ENCODE measurements at places on chromosomes 2 and 18. TPM values are rescaled to one million over a fixed set of nuclear protein-coding genes. Genes with fewer than 3 reads are reported as not detected.

CKAP2L gene
- total RNA-seq: not detected

DNA sequence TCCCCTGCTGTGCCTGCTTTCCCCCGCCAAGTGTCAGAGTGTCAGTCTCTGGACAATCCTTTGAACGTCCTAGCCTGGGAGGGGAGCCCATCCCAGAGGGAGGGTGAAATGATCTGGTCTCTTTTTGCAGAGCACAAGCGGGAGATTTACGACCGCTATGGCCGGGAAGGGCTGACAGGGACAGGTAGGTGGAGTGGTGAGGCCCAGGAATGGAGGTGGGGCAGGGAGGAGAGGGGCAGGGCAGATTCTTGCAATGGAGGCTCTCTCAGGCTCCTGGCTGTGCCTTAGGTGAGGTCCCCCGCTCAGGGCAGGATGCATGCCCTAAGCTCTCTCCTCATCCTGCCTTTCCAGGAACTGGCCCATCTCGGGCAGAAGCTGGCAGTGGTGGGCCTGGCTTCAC, 2.4 kb downstream of the DNAJB2 start:
- no peak for DNase-seq
- no peak overlapping the region for H3K4me3 ChIP-seq
- peak overlapping the region; percentile 99 for H3K27ac ChIP-seq

GRCh38 chr2:216339456-216340279, 32.6 kb downstream of the MARCHF4 start:
- peak overlapping the region; percentile 59 for H3K27ac ChIP-seq
- peaks cover 9% of the 10 kb centered on the region for H3K4me1 ChIP-seq
- no peak overlapping the region for H3K4me3 ChIP-seq
- no peak for DNase-seq

ALPG gene
- not detected for total RNA-seq

DNA sequence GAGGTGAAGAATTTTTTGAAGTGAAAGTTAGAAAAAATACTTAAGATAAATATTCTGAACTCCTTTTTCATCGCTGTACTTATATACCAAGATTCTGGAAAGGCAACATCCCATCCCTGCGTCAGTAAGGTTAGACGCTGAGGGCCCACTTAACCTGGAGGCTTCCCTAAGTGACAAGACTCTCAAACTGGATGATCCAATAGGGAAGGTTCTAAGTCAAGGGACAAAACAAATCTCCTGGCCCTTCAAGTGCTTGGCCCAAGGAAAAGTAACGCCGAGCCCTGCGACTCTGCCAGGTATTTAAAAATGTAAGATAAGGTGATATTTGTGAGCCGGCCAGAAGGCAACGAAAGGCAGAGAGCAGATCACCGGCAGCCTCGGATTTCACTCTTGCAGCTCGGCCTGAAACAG, 1.3 kb downstream of the STK39 start:
- peaks cover 10% of the 10 kb centered on the region for H3K4me1 ChIP-seq
- DNase-seq: no peak
- peak overlapping the region; percentile 82 for H3K27ac ChIP-seq
- no peaks in the 10 kb centered on the region for H3K27me3 ChIP-seq
- peak overlapping the region; percentile 98 for H3K4me3 ChIP-seq

UGT1A3 gene
- total RNA-seq: not detected

DNA sequence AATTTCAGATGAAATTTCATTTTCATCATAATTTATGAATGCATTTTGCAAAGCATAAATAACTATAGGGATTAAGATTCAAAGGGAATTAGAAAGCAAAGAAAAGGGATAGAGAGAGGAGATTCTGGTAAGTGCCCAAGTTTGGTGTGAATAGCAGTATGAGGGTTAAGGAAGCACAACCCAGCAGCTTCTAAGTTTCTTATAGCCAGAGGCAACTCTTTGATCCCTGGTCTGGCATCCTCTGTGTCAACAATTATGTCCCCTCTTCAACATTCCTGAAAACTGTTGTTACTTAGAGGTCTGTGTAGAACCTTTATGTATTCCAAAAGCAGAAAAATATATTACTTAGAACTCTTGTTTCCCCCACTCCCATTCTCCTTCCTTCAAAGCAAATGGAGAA, 171.6 kb upstream of the SATB2 start:
- no peak overlapping the region for H3K27ac ChIP-seq
- no peaks in the 10 kb centered on the region for H3K4me1 ChIP-seq
- H3K4me3 ChIP-seq: no peak overlapping the region

DNA sequence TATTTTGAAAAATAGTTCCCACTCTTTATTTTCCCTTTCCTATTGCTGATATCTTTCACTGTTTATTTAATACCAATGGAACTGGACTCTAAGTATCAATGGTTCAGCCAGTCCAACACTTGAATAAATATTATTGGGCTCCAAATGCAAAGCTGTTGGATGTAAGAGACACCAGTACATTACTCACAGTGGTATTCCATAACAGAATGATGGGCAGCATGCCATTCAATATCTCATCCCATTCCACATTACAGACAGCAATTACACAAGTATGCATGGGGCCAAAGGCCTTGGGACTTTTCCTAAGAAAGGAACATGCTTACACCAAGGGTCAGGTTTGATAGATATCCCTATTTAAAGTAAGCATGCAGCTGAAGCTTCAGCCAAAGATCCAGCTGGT, 231.9 kb downstream of the RND3 start:
- peaks cover 9% of the 10 kb centered on the region for H3K4me1 ChIP-seq
- no peaks in the 10 kb centered on the region for H3K36me3 ChIP-seq
- no peak overlapping the region for H3K4me3 ChIP-seq
- H3K27me3 ChIP-seq: no peaks in the 10 kb centered on the region
- no peak overlapping the region for H3K27ac ChIP-seq

SAP130 gene
- 2.8 TPM for total RNA-seq

TTC27 gene
- 118 TPM for total RNA-seq

DNA sequence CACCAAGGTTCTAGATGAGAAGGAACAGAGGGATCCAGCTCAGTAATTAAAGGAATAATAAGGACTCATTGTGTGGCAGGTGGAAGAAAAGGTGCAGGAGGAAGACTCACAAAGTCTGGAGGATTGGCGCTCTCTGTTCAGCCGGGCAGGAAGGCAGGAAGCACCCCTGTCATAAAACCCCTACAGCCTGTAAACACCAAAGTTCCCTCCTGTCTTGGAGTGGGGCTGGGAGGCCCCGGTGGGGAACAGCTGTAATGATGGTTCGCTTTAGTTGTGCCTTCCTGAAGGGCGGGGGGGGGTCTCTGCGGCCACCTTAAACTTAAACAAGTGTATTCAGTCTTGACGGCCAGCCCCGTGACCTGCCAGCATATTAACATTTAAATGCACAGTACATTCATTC, 84.3 kb downstream of the GBX2 start:
- no peaks in the 10 kb centered on the region for H3K4me1 ChIP-seq
- DNase-seq: no peak
- H3K27ac ChIP-seq: no peak overlapping the region
- no peaks in the 10 kb centered on the region for H3K36me3 ChIP-seq
- H3K27me3 ChIP-seq: no peaks in the 10 kb centered on the region

IL18R1 gene
- 1.9 TPM for total RNA-seq

TCF4 gene
- 180 TPM for total RNA-seq

NEU2 gene
- not detected for total RNA-seq

FAM110C gene
- 0.43 TPM for total RNA-seq

- H3K27me3 ChIP-seq: no peaks in the 10 kb centered on the region
- peaks cover 29% of the 10 kb centered on the region for H3K4me1 ChIP-seq
- no peak for DNase-seq
- H3K4me3 ChIP-seq: no peak overlapping the region
- H3K27ac ChIP-seq: no peak overlapping the region
Measured at GRCh38 chr2:20042531-20042930, 8.9 kb downstream of the LAPTM4A start.

ANKRD29 gene
- 118 TPM for total RNA-seq

DNA sequence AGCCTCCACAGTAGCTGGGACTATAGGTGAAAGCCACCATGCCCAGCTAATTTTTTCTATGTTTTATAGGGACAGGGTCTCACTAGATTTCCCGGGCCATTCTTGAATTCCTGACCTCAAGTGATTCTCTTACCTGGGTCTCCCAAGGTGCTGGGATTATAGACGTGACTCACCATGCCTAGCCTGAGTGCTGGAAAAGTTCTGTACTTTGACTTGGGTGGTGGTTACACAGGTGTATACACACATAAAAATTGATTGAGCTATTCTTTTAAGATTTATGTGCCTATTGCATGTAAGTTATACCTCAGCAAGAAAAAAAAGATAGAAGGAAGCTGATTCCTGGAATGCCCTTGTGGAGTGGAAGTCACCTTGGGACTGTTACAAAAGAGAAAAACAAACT, 34.8 kb upstream of the KCNF1 start:
- no peaks in the 10 kb centered on the region for H3K27me3 ChIP-seq
- H3K36me3 ChIP-seq: no peaks in the 10 kb centered on the region
- H3K27ac ChIP-seq: no peak overlapping the region
- no peak overlapping the region for H3K4me3 ChIP-seq

MEP1B gene
- not detected for total RNA-seq

DNA sequence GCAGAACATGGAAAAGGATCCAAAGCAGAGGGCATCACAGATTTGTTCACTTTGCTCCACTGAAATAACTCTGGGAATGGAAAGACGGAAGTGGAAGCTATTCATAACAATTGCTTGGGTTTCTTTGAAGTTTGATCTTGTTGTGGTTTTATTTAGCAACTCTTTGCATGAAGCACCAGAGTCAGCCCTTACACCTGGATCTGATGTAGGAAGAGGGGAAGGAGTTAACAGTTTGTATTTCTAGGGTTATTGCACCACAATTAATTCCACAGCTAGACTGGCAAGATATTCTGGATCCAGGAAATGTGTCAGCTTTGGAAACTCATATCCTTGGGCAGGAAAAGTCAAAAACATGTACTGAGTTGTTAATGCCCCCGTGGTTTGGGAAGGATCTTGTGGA, 1143.4 kb downstream of the CNTNAP5 start:
- no peak for DNase-seq
- H3K27ac ChIP-seq: no peak overlapping the region
- no peaks in the 10 kb centered on the region for H3K36me3 ChIP-seq
- H3K4me3 ChIP-seq: no peak overlapping the region

DNA sequence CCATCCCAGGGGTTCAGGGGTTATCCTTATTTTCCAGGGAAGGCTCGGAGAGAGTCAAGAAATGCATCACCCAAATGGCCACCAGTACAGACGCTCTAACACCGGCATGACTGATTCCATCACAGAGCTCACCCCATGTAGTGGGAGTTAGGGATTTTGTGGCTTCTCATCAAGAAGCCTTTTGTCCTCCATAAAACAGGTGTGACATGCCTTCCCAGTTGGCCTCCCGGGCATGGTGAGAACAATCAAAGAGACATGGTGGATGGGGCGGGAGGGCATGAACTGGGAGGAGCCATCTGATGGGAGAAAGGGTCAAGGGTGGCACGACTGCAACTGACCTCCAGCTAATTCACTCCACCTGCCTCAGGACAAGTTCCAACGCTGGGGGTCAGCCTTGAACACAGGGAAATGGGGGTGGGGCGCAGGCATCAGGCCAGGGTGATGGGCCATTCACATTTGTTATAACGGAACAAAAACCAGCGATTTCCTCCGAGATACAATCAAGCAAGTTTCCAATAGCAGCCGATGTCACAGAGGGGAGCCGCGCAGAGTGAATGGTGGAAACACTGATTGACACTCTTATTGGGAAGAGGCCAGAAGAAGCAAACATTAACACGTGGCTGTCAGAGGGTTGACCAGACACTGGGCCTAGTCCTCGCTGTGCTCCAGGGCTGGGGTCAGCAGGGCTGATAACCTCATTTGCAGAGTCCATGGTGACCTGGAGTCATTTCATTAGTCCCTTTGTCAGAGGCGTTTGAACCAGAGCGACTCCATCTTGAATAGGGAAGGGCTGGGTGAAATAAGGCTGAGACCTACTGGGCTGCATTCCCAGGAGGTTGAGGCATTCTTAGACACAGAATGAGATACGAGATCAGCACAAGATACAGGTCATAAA, 80.5 kb upstream of the HPCAL1 start:
- H3K27ac ChIP-seq: no peak overlapping the region
- H3K36me3 ChIP-seq: no peaks in the 10 kb centered on the region
- no peak for DNase-seq
- H3K27me3 ChIP-seq: no peaks in the 10 kb centered on the region

IL36G gene
- total RNA-seq: not detected

C1QL2 gene
- 11.6 TPM for total RNA-seq

TMEM163 gene
- total RNA-seq: not detected

PAPOLG gene
- 11.4 TPM for total RNA-seq

- peak overlapping the region; percentile 74 for H3K27ac ChIP-seq
- peaks cover 2% of the 10 kb centered on the region for H3K4me1 ChIP-seq
- H3K27me3 ChIP-seq: no peaks in the 10 kb centered on the region
- DNase-seq: peak; percentile 66
Measured at GRCh38 chr18:59140302-59140885, 710 bp downstream of the SEC11C start.

CPLX4 gene
- total RNA-seq: not detected

GRCh38 chr2:221293949-221294742, 278.0 kb downstream of the EPHA4 start:
- no peak for DNase-seq
- H3K4me3 ChIP-seq: no peak overlapping the region
- H3K36me3 ChIP-seq: no peaks in the 10 kb centered on the region
- no peaks in the 10 kb centered on the region for H3K4me1 ChIP-seq
- no peaks in the 10 kb centered on the region for H3K27me3 ChIP-seq
- H3K27ac ChIP-seq: no peak overlapping the region

SP100 gene
- 82.0 TPM for total RNA-seq

DNA sequence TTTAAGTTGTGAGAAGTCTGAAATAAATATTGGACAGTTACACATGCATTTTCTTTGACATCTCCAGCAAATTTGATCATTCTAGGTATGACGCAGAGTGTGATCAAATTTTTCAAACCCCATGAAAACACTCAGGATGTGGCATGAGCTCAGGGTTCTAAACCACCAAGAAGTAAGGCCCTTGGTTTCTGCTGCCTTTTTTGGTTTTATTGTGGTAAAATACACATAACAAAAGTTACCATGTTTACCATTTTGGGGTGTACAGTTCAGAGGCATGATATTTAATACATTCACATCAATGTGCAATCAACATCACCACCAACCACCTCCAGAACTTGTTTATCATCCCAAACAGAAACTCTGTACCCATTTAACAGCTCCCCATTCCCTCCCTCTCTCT, 64.3 kb upstream of the TTN start:
- no peaks in the 10 kb centered on the region for H3K27me3 ChIP-seq
- H3K4me1 ChIP-seq: no peaks in the 10 kb centered on the region
- no peak for DNase-seq

GRCh38 chr2:33577084-33577483, 22.0 kb downstream of the FAM98A start:
- H3K4me1 ChIP-seq: no peaks in the 10 kb centered on the region
- no peak for DNase-seq
- no peaks in the 10 kb centered on the region for H3K27me3 ChIP-seq
- no peaks in the 10 kb centered on the region for H3K36me3 ChIP-seq
- no peak overlapping the region for H3K27ac ChIP-seq
- no peak overlapping the region for H3K4me3 ChIP-seq

HJURP gene
- not detected for total RNA-seq

DNA sequence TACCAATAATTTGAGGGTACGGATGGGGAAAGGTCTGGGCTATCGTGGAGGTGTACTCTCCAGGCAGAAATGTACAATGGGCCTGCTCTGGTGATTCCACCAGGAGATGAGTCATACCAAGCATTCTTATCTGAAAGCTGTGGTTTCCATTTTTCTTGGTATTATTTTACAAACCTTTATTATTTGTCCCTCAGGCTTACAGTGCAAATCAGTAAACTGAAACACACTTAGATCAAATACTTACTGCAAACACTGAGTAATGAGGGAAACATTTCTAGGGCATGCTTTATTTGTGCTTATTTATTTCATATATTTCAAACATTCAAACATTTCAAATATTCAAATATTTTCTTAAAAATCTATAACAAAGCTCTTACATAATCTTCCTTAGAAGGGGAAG, 319.8 kb downstream of the RND3 start:
- no peak overlapping the region for H3K4me3 ChIP-seq
- no peaks in the 10 kb centered on the region for H3K4me1 ChIP-seq
- H3K27me3 ChIP-seq: no peaks in the 10 kb centered on the region
- no peaks in the 10 kb centered on the region for H3K36me3 ChIP-seq
- DNase-seq: no peak
- no peak overlapping the region for H3K27ac ChIP-seq
